ENCODE measurements at places on chromosomes 16 and 17. TPM values are rescaled to one million over a fixed set of nuclear protein-coding genes. Genes with fewer than 3 reads are reported as not detected.

PMFBP1 gene
- total RNA-seq = not detected

DYNLRB2 gene
- total RNA-seq = not detected

CDH13 gene
- 94.5 TPM for total RNA-seq

MPP3 gene
- total RNA-seq = 5.5 TPM

NTN1 gene
- total RNA-seq = not detected

AXIN2 gene
- 2.3 TPM for total RNA-seq

TGFB1I1 gene
- total RNA-seq = 24.8 TPM

CES3 gene
- not detected for total RNA-seq

SOX15 gene
- total RNA-seq = not detected

TBC1D3 gene
- total RNA-seq = not detected

RDM1 gene
- total RNA-seq = not detected
